Esophagus squamous epithelium (tissue), 5 donors: ENCODE measurements at places on chromosomes 6 and 20. TPM values are rescaled to one million over a fixed set of nuclear protein-coding genes. Genes with fewer than 3 reads are reported as not detected.

DNA sequence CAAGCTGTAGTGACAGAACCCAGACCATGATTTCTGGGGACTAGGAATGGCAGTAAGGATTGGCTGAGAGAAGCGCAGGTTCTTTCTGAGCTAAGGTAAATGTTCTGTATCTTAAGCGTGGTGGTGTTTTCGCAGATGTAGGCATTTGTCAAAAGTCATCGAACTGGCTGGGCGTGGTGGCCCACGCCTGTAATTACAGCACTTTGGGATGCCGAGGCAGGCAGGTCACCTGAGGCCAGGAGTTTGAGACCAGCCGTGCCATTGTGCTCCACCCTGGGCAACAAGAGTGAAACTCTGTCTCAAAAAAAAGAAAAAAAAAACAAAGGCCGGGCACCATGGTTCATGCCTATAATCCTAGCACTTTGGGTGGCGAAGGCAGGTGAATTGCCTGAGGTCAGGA is 40.7 kb upstream of the EYA2 start:
- H3K27ac ChIP-seq: no peak overlapping the region
- H3K4me1 ChIP-seq: no peaks in the 10 kb centered on the region
- no peaks in the 10 kb centered on the region for H3K27me3 ChIP-seq
- H3K36me3 ChIP-seq: no peaks in the 10 kb centered on the region
- DNase-seq: no peak

DNA sequence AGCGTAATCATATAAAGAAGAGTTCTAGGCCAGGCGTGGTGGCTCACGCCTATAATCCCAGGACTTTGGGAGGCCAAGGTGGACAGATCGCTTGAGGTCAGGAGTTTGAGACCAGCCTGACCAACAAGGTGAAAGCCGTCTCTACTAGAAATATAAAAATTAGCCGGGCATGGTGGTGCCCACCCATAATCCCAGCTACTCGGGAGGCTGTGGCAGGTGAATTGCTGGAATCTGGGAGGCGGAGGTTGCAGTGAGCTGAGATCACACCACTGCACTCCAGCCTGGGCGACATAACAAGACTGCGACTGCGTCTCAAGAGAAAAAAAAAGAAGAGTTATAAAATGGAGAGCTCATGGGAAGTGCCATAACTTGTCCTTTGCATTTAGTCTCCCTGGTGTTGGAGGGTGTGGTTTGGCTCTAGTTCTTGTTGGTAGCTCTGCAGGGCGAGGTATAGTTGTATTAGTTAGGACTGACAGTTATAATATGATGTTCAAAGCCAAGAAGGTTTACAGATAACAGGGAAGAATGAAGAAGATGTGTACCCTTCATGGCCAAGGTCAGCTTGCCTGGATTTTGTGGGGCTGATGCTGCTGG is 54.8 kb downstream of the UTRN start:
- no peak for DNase-seq
- no peaks in the 10 kb centered on the region for H3K36me3 ChIP-seq
- peaks cover 99% of the 10 kb centered on the region for H3K4me1 ChIP-seq
- peak overlapping the region; percentile 59 for H3K27ac ChIP-seq

GRCh38 chr20:17665756-17666155 is 16.3 kb downstream of the RRBP1 start:
- no peaks in the 10 kb centered on the region for H3K27me3 ChIP-seq
- no peaks in the 10 kb centered on the region for H3K36me3 ChIP-seq
- DNase-seq: no peak
- H3K27ac ChIP-seq: no peak overlapping the region
- peaks cover 6% of the 10 kb centered on the region for H3K4me1 ChIP-seq
- no peak overlapping the region for H3K4me3 ChIP-seq

SAPCD1 gene
- 1.2 TPM for total RNA-seq

DNA sequence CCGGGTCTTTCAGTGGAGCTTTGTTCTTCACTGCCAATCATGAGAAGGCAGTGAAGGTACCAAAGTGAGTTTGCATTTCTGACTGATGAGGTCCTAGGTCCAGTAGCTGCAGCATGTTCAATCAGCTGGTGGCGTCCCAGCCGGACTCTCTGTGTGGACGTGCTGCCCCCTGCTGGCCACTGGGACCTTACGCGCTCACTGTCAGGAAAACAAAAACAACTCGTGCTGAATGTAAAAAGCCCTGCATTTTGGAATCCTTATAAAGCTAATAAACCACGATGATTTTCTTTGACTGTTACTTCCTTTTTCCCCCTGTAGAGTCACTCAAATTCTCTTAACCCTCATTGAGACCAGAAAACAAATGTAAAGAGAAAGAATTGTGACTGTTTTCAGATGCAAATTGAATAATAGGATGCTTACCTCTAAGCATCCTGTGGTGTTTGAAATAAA is 4.9 kb upstream of the CD24 start:
- H3K27ac ChIP-seq: no peak overlapping the region
- peak; percentile 21 for DNase-seq
- peaks cover under 1% of the 10 kb centered on the region for H3K4me1 ChIP-seq

- H3K27me3 ChIP-seq: no peaks in the 10 kb centered on the region
- H3K4me3 ChIP-seq: no peak overlapping the region
- H3K4me1 ChIP-seq: peaks cover 45% of the 10 kb centered on the region
- DNase-seq: no peak
- no peaks in the 10 kb centered on the region for H3K36me3 ChIP-seq
Observed at GRCh38 chr6:158863646-158864045, 44.5 kb upstream of the EZR start.

DNA sequence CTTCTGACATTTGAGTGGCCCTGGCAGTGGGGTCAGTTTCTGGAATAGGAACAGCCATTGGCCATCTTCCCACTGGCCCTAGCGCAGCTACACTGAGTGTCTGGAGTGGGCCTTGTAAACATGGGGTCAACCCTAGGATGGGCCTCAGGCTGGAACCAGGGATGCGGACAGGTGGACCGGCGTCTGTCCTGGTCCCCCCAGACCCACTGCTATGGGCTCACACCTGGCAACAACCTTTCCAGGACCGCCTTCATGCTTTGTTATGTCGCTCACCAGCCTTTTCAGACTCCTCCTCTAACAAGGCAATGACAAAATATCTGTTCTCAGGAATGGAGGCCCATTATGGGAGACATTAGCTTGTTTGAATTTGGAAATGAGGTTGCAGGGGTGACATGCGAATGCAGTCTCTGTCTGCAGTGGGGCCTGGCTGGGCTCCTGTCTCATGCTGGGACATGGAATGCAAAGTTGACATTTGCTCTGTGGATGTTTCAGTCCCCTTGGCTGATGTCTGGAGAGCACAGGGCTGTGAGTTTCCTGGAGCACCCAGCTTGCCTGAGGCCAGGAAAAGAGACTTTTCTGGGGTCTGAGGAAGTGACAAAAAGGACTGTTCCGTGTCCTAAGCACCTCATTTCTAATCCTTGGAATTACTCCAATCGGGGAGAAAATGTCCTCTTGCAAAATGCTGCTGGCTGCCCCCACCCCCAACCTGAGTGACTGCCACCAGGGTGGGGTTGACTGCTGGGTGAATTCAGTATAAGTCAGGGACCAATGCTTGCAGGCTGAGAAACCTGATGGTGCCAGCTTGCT is 98.7 kb upstream of the PMEPA1 start:
- no peak overlapping the region for H3K27ac ChIP-seq
- H3K36me3 ChIP-seq: no peaks in the 10 kb centered on the region
- H3K4me3 ChIP-seq: no peak overlapping the region
- peaks cover 10% of the 10 kb centered on the region for H3K4me1 ChIP-seq

GRCh38 chr6:56434606-56435005 is 187.2 kb upstream of the COL21A1 start:
- H3K36me3 ChIP-seq: no peaks in the 10 kb centered on the region
- no peak for DNase-seq
- H3K27me3 ChIP-seq: no peaks in the 10 kb centered on the region
- H3K4me3 ChIP-seq: no peak overlapping the region
- H3K4me1 ChIP-seq: peaks cover 8% of the 10 kb centered on the region

GRCh38 chr6:150606168-150606591 is 6.5 kb downstream of the PLEKHG1 start:
- no peaks in the 10 kb centered on the region for H3K36me3 ChIP-seq
- peak overlapping the region; percentile 1 for H3K27ac ChIP-seq
- no peak for DNase-seq
- H3K4me1 ChIP-seq: peaks cover 7% of the 10 kb centered on the region
- H3K4me3 ChIP-seq: no peak overlapping the region
- H3K27me3 ChIP-seq: no peaks in the 10 kb centered on the region

DNA sequence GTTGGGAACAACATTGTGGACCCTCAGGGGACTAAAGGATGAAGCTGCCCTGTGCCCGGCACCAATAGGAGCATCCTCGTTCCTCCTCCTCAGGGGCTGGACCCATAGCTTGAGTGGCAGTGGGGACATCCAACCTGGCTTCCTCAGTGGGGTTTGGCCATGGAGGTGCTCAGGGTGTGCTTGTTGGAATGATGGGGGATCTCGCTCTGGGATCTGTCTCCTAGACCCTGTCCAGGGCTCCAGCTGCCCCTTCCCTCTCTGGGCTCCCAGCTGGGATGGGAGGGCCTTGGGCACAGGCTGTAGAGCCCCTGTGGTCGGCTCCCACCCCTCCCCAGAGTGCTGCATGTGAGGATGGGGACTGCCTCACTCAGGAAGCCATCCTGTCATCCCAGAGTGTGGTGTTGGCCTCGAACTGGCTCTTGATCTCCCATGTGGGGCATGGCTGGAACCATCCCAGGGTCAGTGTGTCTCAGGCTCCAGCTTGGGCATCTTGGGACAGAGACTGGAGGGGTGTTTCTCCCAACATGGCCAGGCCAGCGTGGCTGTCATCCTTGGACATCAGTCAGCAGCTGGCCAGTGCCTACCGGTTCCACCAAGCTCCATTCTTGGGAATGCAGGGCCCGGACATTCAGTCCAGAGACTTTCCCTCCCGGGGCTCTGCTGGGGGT is 9.5 kb upstream of the MYT1 start:
- H3K4me3 ChIP-seq: no peak overlapping the region
- peaks cover 60% of the 10 kb centered on the region for H3K27me3 ChIP-seq
- H3K4me1 ChIP-seq: peaks cover 47% of the 10 kb centered on the region
- no peak overlapping the region for H3K27ac ChIP-seq

- peak overlapping the region; percentile 63 for H3K27ac ChIP-seq
- H3K27me3 ChIP-seq: no peaks in the 10 kb centered on the region
- no peak overlapping the region for H3K4me3 ChIP-seq
- DNase-seq: no peak
- H3K36me3 ChIP-seq: no peaks in the 10 kb centered on the region
Observed at GRCh38 chr6:47034421-47034820, 7.7 kb downstream of the ADGRF1 start.

KCNK15 gene
- total RNA-seq: 2.5 TPM

NKAPL gene
- total RNA-seq: 0.70 TPM

DNA sequence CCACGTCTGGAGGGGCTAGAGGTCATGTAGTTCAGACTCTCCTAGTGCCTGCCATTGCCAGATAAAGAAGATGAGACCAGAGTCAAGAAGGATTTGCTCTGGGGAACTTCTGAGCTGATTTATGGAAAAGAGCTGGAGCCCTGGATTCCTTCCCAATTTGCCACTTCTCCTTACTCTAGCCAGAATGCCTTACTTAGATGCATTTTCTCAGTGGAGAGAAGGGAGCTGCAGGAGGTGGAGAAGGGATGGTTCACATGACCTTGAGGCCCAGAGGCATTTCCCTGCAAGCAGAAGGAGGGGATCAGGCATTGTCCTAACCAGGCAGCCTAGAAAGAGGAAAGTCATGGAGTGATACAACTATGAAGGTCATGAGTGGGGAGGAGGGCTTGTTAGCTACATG is 122.2 kb downstream of the UNC5CL start:
- H3K4me1 ChIP-seq: peaks cover 5% of the 10 kb centered on the region
- no peak overlapping the region for H3K4me3 ChIP-seq
- no peaks in the 10 kb centered on the region for H3K36me3 ChIP-seq
- DNase-seq: no peak
- no peak overlapping the region for H3K27ac ChIP-seq

HLA-DRB5 gene
- 8.4 TPM for total RNA-seq

WFDC12 gene
- total RNA-seq: not detected

GRCh38 chr6:11920566-11920965 is 91.5 kb upstream of the HIVEP1 start:
- peak overlapping the region; percentile 33 for H3K27ac ChIP-seq
- H3K36me3 ChIP-seq: no peaks in the 10 kb centered on the region
- H3K4me1 ChIP-seq: no peaks in the 10 kb centered on the region
- H3K27me3 ChIP-seq: no peaks in the 10 kb centered on the region
- no peak overlapping the region for H3K4me3 ChIP-seq

GRCh38 chr20:50635676-50636600 is 55.4 kb downstream of the RIPOR3 start:
- H3K4me3 ChIP-seq: no peak overlapping the region
- DNase-seq: no peak
- H3K27ac ChIP-seq: peak overlapping the region; percentile 68
- peaks cover 19% of the 10 kb centered on the region for H3K4me1 ChIP-seq
- no peaks in the 10 kb centered on the region for H3K27me3 ChIP-seq

- H3K27me3 ChIP-seq: peaks cover 99% of the 10 kb centered on the region
- H3K27ac ChIP-seq: no peak within 1 kb of the TSS
- peaks cover 31% of the 10 kb centered on the region for H3K4me1 ChIP-seq
- no peak for DNase-seq
- H3K4me3 ChIP-seq: no peak within 1 kb of the TSS
Observed at GRCh38 chr6:127518710-127519468, at the start of gene MTCL3. MTCL3 (minus strand) TSS chr6:127519335.

CD93 gene
- 6.9 TPM for total RNA-seq

FAXC gene
- total RNA-seq: 3.3 TPM

DNA sequence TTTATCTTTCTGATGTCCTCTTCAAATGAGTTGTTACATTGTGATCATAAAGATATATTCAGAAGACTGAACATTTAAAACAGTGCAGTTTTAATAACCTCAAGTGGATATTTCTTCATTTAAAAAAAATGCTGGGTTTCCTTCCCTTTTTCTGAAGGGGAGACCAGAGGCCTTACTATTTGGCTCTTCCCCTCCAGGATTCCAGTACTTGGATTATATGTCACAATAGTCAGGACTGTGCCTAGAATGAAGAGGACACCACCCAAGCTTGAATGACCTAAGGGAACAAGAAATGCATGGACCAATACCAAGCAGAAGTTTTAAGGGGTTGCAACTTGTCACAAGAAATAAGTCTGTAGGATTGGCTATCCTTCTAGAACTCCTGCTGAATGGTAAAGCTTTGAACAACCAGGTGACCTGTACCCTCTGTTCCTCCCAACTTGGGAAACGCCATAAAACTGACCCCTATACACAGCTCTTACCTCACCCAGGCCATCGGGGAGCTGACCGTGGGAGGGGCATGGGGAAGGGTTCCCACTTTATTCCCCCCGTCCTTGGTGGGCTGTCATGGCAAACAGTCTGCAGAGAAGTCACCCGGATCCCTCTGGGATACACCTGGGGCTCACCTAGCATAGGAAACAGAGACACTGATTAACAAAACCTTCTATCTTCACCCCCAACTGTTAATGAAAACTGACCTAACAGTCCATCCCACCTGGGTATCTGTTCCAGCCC is 2.0 kb downstream of the FRS3 start:
- peaks cover 22% of the 10 kb centered on the region for H3K4me1 ChIP-seq
- H3K36me3 ChIP-seq: peaks cover 6% of the 10 kb centered on the region
- no peak for DNase-seq
- no peak overlapping the region for H3K27ac ChIP-seq
- H3K27me3 ChIP-seq: no peaks in the 10 kb centered on the region

GRCh38 chr20:58660855-58661597 is 9.9 kb downstream of the STX16 start:
- H3K27ac ChIP-seq: peak overlapping the region; percentile 61
- H3K4me3 ChIP-seq: no peak overlapping the region
- H3K4me1 ChIP-seq: peaks cover 61% of the 10 kb centered on the region
- no peak for DNase-seq

ANGPT4 gene
- total RNA-seq: not detected

CST5 gene
- total RNA-seq: not detected

- no peaks in the 10 kb centered on the region for H3K27me3 ChIP-seq
- DNase-seq: no peak
- peak overlapping the region; percentile 80 for H3K27ac ChIP-seq
- H3K36me3 ChIP-seq: no peaks in the 10 kb centered on the region
- H3K4me1 ChIP-seq: peaks cover 14% of the 10 kb centered on the region
- H3K4me3 ChIP-seq: no peak overlapping the region
Observed at GRCh38 chr20:3686867-3687321, 5.1 kb upstream of the ADAM33 start.
